Eye (tissue), 1 donor: ENCODE measurements at places on chromosomes 5 and 9.
A peak's percentile ranks its signal among the peaks of the same experiment; 100 is the strongest.

- DNase-seq, result peak; percentile 85
These were observed 680 bp downstream of the GOLPH3 start for GRCh38 chr5:32173267-32174010.

DNA sequence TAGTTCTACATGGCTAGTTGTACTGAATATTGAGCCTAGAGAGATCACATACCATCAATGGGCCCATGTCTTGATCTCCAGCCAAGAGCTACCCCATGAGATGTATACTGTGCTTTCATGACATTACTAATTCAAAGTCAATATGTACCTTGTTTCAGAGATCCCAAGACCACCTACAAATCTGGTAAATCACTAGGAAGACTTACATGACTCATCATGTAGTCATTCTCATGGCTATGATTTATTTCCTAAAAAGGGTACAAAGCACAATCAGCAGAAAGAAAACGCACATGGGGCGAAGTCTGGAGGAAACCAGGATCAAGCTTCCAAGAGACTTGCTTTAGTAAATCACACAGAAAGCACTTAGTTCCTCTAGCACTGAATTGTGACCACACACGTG, 103.0 kb downstream of the PCSK5 start:
- DNase-seq, result no peak

DNA sequence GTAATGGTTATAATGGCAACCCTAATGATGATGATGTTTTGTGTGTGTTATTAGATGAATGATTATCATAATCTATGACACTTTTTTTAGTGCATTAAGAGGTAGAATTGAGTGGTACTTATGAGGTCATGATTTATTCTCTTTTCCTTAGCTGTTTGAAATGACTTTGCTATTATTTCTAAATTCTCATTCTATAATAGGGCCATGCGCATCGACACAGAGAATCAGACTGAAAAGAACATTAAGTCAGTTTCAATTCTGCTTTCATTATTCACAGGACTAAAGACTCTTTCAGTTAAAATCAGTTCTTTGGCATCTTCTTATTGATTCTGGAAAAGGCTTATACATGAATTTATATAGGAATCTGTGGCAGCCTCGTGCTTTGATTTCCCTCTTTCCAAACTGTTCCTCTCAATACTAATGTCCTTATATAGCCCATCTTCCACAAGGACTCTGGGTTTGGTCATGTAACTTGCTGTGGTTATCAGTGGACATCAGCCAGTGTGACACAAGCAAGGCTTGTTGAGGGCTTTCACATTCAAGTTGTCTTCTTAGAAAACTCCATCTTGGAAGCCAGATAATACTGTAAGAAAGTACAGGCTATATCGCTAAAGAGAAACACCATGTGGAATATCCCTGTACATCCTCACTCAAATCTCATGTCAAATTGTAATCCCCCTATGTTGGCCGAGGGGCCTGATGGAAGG, 140.3 kb upstream of the CHD1 start:
- no peak for DNase-seq

GRCh38 chr9:14358523-14358922, 44.6 kb upstream of the NFIB start:
- no peak for DNase-seq

GRCh38 chr5:176743136-176743861, 67.1 kb upstream of the UNC5A start:
- peak; percentile 78 for DNase-seq

- no peak for DNase-seq
These were observed 2.0 kb downstream of the CTNNAL1 start for GRCh38 chr9:109011231-109011671.

GRCh38 chr5:131252824-131253171, 11.1 kb upstream of the CDC42SE2 start:
- DNase-seq, result no peak

- DNase-seq, result peak; percentile 23
These were observed 124.4 kb downstream of the SSBP2 start for GRCh38 chr5:81626524-81626923.

DNA sequence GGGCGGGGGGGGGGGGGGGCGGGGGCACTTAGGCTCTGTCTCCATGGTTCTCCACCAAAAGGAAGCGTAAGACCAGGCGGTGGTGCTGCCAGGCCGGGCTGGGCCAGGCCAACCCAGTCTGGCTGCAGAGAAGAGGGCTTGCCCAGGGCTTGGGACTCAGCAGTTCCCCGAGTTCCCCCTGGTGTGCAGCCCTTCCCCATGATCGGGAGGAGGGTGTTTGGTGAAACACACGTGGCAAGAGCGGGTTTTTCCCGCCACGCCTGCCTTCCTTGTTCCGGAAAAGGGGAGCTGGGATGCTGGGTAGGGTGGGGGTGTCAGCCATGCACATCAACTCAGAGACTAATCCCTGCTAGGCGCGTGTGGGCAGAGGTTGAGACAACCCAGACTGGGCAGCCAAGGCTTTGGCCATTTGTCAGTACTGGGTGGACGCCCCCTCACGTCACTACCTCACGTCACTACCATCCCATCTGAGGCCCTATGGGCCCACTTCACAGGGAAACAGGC, 32.9 kb downstream of the PRRX2 start:
- no peak for DNase-seq

DNA sequence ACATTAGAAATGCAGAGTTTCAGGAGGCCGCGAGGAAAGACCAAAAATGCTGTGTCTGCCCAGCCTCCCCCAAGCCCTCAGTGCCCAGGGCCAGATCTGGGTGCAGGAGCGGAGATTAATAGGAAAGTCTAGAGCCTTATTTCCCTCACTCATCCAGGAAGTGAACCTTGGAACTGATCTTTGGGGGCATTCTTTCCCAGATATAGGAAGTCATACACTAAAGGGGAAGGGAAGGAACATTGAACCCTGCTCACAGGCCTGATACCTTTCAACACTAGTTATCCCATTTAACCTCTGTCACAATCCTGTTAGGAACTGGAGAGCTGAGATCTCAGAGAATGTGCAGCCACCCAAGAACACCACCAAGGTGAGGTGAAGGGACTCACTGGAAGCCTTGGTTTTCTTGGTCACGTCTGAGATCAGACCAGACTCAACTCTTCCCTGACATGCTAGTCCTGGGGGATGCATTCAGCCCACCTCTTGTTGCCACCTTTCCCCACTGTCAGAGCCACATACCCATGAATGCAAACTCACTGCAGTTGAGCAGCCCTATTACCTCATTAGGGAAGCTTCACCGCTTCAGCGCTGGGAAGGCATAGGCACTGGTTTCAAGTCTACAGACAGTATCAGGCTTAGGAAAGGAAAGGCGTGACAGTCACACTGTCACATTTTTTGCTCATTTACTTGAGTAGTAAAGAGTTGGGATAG, 95.0 kb downstream of the KIAA1958 start:
- DNase-seq, result peak; percentile 47

GRCh38 chr9:88259001-88259400, 120.7 kb upstream of the SPATA31C2 start:
- DNase-seq, result no peak

DNA sequence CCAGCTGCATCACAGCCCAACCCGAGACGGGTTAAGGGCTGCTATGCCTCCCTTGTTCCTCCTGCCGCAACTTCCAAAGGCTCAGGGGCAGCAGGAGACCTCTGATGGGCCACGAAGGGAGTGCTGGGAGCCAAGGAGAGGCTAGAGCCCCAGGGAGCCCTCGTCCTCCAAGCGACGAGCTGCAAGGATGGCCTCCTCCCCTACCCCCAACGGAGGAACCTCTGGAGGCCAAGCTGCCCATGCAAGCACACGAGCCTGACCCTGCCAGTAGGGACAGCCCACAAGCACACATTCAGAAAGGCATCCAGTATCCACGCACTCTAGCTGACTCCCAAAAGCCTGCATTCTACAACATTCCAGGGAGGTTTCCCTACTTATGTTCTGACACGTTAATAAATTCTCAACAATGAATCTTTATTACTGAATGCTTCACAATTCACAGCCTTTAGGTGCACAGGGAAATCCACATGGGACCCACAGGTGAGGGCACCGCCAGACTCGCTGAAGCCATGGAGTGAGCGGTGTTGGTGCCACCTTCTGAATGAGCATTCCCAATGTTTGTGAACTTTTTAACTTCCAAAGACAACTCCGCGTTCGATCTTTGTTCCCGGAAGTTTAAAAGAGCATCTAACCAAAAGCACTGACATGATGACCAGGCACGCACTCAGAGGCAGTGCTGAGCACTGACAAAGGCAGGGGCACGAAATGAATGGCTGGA, 28.7 kb downstream of the IPPK start:
- no peak for DNase-seq

- no peak for DNase-seq
These were observed 123.1 kb upstream of the PJA2 start for GRCh38 chr5:109532773-109533364.

DNA sequence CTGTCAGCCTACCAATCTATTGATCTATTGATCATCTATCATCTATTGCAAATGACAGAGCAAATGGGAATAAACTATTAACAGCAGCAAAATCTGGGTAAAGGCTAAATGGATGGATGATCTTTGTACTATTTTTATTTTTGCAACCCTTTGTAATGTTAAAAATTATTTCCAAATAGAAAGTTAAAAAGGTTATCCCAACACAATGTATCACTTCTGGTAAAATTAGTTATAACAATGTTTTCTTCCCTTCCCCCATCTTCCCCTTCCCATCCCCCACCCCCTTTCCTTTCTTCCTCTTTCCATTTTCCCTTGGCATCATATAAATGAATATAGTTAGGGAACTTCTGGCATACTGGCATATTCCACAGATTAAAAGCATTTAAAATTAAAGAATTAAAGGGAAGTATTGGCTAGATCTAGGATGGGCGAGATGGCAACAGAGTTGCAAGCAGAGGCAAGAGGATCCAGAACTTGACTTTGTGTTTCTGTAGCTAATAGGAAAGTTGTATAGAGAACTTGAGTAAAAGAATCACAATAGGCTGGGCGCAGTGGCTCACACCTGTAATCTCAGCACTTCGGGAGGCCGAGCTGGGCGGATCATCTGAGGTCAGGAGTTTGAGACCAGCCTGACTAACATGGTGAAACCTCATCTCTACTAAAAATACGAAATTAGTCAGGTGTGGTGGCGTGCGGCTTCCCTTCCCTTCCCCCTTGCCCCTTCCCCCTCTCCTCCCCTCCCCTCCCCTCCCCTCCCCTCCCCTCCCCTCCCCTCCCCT, 66.6 kb upstream of the TAF11L2 start:
- DNase-seq, result no peak

DNA sequence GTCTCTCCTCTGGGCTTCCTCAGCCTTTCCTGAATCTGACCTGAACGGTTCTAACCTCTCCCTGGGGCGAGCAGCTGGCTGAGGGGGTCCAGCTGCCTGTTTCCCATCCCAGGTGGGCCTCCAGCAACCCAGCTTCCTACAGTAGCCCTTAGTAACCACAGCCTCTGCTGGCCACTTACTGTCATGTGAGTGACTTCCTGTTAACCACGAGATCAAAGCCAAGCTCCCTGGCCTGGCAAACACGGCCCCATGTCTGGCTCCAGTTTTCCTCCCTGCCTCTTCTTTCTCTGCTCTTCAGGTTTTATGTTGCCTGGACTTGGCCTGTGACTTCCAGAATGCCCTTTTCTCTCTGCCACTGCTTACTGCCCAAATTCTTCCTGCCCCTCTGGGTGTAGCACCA, 47.2 kb upstream of the DAB2IP start:
- peak; percentile 56 for DNase-seq

GRCh38 chr9:124760719-124761118, 10.4 kb downstream of the NR6A1 start:
- no peak for DNase-seq

DNA sequence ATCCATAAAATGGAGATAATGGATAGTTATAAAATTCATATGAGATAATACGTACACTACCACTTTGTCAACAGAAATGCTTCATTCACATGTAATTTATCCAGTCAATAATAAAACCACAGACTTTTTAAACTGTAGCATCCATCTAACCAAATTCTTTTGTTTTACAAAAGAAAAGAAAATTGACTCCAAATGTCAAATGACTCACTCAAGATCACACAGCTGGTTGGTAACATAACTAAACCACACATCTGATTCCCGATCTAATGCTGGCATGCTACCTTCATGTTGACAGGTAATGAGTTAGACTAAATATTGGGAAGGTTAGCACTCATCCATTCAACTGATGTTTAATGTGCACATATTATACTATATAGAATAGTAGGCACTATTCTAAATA, 4.9 kb downstream of the FRMD3 start:
- DNase-seq, result no peak

- DNase-seq, result no peak
These were observed 614.1 kb downstream of the PTPRD start for GRCh38 chr9:9998491-9999287.

- DNase-seq, result no peak
These were observed 375.8 kb upstream of the ST8SIA4 start for GRCh38 chr5:101278917-101279316.

- no peak for DNase-seq
These were observed 417.2 kb upstream of the C9orf72 start for GRCh38 chr9:27990524-27990923.

GRCh38 chr9:121455527-121456239, 44.0 kb downstream of the GGTA1 start:
- no peak for DNase-seq

- DNase-seq, result no peak
These were observed 53.9 kb upstream of the ORM1 start for GRCh38 chr9:114269023-114269422.

- peak; percentile 70 for DNase-seq
These were observed 148.0 kb downstream of the RORB start for GRCh38 chr9:74645007-74645639.

- no peak for DNase-seq
These were observed 153.1 kb upstream of the KLF9 start for GRCh38 chr9:70567511-70567910.

DNA sequence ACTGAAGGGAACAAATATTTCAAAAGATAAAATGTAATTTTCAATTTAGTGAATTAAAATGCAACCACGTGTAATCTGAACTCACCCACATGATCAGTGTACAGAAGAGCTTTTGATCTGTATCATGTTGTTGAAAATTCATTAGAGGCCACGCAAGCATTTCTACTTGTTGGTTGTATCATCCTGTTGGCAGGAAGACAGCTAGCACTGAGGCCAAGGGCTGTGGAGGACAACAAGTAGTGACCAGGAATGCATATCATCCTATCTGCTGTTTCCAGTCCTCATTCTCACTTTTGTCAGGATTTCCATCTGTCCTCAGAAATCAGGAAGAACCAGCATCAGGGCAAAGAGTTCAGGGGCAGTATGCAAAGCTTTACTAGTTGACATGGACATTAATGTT, 29.9 kb upstream of the CKS2 start:
- no peak for DNase-seq
